ENCODE measurements at places on chromosomes 4 and X.
A peak's percentile ranks its signal among the peaks of the same experiment; 100 is the strongest.

DNA sequence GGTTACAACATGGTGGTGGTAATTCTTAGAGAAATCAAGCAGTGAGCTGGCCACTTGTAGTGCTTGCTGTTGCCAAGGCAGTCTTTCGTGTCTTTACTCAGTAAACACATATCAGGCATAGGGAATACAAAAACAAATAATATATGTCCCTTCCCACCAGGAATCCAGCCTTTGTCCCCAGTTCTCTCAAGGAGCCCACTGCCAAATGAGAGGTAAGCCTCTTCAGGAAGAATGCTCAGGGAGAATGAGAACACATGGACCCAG, 421 bp upstream of the PLAC1 start:
- no peak for DNase-seq

DNA sequence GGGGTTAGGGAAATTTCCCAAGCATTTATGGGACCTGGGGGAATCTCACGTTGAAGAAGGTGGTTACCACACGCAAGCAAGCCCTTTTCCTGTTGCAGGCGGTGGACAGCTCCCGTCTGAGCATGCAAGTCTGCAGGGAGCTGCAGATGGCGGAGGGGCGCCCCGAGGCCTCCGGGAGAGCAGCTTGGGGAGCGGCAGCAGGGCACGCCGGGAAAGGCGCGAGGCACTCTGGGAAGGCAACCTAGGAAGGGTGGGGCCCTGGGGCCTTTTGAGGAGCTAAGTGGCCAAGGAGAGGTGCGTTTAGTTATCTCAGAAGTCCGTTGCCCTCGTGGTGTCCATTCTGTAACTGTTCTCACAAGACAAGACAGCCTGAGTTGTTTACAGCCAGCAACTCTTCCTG, 57.0 kb upstream of the SLC25A4 start:
- DNase-seq, result no peak

DNA sequence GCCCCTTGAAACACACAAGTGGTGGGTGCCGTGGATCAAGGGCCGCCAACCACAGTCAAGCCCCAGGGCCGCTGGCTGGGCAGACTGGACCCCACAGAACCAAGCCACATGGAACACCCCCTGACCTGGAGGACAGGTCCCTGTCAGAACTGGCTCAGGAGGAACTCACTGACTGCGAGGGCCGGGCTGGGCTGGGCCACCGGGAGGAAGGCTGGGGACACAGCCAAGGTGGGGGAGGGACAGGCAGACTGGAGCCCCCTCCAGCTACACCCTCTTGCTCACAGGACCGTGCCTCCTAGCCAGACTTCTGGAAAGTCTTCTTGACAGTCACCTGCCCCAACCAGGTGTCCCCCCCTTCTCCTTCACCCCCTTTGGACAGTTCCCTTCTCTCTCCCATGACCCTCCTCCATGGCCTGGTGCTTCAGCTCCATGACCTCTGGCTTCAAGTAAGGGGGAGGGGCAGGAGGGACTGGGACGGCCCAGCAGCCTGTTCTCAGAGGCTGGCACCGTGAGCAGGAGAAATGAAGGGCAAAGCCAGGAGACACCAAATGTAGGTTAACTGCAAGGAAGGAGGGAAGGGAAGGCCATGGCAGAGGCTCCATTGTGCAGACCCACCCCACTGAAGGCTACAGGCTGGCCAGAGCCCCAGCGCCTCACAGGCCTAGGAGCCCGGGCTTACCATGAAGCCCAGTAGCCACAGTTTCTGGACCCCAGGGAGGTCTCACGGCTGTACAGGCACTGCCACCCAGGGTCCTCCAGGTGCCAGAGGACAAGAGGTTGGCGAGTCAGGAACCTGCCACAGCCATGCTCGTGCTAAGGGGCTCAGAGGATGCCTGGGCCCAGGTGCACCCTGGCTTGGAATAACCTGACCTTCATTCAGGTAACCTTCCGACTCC, 22.6 kb upstream of the DUSP9 start:
- DNase-seq, result no peak

GRCh38 chr4:182091128-182091527, 152.1 kb upstream of the TENM3 start:
- DNase-seq, result no peak

DNA sequence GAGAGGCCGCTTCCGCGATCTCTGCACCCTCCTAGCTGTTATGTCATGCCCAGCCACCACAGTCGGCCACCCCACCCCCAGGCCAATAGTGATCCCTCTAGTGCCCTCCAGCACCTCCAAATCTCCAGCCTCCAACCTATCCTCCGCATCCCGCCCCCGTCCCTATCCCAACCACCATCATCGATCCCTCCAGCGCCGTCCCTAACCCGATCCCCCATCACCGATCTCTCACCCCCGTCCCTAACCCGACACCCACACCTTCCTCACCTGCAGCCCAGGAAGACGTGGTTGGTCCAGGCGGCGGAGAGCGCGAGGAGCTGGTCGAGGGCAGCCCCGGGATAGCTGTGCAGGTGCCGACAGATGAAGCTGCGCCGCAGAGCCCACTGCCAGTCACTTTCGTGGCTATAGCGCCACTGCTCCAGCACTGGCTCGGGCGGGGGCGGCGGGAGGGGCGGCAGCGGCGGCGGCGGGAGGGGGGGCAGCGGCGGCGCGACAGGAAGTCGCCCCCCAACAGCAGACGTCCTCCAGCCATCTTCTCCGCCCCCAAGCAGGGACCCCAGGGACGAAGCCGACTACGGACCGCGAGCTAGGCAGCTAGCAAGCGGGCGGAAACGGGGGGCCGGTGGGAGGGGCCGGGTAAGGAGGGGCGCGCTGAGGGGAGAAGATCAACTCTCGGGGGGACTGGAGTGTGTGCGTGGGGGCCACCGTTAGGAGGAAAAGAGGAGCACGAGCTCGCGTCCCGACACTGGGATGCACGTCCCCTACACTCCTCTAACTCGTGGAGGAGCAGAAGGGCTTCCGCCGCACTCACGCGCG, 552 bp downstream of the NKRF start:
- peak; percentile 57 for DNase-seq

DNA sequence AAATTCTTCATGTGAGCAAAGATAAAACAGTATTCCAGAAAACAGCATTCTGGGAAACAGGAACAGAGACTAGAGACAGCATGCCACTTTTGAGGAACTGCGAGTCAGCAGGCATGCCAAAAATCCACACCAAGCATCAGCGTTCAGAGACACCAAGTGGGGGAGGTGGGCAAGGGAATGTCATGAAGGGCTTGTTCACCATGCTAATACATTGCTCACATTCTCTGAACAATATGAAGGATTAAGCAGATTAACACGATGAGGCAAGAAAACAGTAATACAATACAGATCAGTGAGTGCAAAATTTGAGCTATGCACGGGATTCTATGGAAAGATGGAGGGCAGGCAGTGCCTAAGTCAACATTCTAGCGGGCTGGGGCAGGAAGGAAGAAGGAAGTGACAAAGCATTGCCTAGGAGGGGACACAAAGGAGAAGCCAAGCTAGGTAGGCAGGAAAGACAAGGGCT, 278.3 kb downstream of the FBXW7 start:
- DNase-seq, result no peak

DNA sequence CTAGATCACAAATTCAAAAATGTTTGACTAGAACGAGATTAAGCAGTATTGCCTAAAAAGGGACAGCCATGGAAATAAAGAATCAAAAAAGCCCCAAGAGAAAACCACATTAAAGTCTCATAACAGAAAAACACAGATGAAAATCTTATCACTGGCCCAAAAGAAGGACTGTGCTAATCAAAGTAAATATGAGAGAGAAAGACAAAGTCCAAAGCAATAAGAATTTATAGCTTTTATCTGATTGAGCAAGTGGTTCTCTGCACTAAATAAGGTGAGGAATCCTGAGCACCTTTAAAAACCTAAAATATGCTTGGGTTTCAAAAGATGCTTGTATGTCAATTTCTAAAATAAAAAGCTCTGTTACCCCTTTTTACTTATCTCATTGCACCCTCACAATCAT, 409.3 kb downstream of the GASK1B start:
- no peak for DNase-seq

- DNase-seq, result no peak
Measured at GRCh38 chr4:6263526-6264224, 6.0 kb upstream of the WFS1 start.

- no peak for DNase-seq
Measured at GRCh38 chrX:15321447-15321846, 6.0 kb upstream of the ASB11 start.

GRCh38 chr4:138510053-138510452, 267.9 kb upstream of the SLC7A11 start:
- DNase-seq, result no peak

- DNase-seq, result no peak
Measured at GRCh38 chr4:3533423-3533820, 1.2 kb upstream of the LRPAP1 start.

DNA sequence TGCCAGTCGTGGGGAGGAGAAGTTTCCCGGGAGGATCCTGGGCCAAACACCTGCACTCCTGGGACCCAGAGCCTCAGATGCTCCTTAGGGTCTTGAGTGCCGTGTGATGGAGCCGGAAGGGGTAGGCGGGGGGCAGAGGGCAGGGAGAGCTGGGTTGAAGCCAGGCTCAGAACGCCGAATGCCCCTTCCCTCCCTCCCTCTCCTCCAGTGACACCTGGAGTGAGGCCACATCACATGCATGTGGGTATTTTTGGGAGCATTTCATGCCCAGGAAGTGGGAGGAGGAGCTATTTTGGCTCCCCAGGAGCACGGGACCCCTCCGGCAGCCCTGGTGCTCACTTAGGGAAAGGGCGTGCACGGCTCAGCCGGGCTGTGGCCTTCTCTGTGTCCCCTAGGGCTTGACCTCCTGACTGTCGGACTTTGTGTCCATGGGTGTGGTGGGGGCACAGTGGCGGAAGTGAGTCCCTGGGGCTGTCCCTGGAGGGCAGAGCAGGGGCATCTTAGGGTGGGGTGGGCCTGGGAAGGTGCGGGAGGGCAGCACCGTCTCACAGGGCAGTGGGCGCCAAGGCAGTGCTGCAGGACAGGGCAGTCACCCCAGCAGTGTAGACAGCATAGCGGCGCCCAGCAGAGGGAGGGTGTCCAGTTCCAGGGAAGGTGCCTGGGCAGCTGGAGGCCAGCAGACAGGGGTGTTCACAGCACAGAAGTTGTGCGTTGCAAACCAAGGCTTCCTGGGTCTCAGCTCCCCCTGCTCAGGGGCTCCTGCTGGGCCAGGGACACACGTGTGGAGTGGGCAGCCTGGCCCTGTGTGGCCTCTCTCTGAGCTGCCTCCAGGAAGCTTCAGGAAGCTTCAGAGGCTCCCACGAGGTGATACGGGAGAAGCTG, 4.9 kb upstream of the CPLX1 start:
- DNase-seq, result no peak

GRCh38 chrX:71533516-71533850, 579 bp downstream of the OGT start:
- no peak for DNase-seq

DNA sequence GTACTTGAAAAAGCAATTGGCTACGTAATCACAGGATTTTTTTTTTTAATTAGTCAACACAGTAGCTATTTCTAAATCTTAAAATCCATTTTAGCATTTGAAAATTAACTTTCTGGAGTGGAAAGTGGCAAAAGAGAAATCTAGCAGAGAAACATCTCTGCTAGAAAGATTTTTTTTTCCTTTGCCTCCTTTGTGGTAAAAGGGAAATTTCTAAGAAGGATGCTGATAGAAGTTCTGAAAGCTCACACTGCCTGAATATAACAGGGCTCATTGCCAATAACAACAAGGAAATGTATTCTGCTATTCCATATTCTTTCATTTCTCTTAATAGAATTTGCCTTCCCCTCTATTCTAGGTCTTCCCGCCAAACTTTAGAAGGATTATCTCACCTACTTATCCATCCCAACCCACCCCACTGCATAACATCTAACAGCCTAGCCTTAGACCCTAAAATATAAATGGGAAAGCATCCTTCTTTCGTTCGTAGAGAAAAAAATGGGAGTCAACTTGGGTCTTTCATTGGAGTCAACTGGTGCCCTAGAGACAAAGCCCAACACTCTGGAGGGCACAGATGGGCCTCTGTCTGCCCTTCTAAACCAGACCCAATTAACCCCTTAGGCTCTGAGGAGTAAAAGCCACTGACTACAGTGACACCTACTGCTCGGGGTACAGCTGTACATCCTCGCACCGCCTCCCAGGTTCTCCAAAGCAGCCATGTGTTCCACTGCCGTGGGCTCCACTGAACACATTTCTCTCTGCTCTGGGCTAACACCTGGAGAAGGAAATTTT, 103.9 kb downstream of the MAML3 start:
- DNase-seq, result no peak

GRCh38 chr4:127049526-127049925, 583.2 kb upstream of the INTU start:
- DNase-seq, result no peak

All from activated CD8-positive, alpha-beta T cell treated with anti-CD3 and anti-CD28 coated beads, Interleukin-2, amount 10 ng/mL, durations not matched to agents 7 days and 5 days (primary cell).